Ovary (tissue), 10 donors: ENCODE measurements at places on chromosomes 2 and 18.

GRCh38 chr2:174341995-174342685 is 7.4 kb downstream of the SP9 start:
- no peak for DNase-seq

DNA sequence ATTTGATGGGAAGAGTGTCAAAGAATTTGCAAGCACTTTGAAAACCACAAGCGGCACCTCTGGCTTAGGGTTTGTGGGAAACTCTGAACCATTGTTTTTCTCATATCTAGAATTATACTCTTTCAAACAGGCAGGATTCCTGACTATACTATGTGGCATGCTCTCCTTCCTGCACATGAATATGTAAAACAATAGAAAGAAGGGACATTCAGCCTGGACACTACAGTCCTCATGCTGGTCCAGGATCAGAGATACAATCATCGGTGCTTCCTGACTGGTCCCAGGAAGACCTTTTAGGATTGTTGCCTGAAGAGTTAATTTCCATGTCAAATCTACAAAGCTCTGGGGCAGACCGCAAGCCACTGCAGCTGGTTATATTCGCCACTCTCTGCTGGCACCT is 55.7 kb upstream of the RASGRP3 start:
- DNase-seq = no peak

DNA sequence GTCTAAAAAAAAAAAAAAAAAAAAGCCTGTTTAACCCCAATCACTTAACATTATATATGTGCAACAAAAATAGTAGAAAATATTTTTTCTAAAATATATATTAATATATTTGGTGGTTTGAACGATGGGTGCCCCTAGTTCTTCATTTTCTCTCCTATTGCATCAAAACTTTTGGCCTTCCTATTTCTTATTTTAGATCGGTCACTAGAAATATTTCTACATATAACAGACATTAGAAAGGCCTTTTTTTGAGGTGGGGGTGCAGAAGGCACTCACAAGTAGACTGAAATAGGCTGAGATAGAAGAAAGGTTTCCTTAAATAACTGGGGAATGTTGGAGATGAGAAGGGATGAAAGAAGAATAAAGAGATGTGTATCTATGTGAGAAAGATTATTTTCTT is 49.3 kb upstream of the AP1S3 start:
- no peak for DNase-seq

GRCh38 chr18:47418746-47419145 is 167.3 kb upstream of the SKOR2 start:
- DNase-seq = no peak

GRCh38 chr2:62423883-62424458 is 82.0 kb downstream of the TMEM17 start:
- DNase-seq = no peak

DNA sequence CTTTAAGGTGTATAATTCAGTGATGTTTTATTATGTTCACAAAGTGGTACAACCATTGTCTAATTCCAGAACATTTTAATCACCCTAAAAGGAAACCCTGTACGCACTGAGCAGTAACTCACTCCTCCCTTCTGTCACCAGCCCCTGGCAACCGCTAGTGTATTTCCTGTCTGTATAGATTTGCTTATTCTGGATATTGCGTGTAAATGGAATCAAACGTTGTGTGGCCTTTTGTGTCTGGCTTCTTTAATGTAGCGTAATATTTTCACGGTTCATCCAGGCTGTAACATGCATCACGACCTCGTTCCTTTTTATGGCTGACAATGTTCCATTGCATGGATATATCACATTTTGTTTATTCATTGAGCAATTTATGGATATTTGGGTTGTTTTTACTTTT is 8.3 kb downstream of the ZDBF2 start:
- DNase-seq = no peak

DNA sequence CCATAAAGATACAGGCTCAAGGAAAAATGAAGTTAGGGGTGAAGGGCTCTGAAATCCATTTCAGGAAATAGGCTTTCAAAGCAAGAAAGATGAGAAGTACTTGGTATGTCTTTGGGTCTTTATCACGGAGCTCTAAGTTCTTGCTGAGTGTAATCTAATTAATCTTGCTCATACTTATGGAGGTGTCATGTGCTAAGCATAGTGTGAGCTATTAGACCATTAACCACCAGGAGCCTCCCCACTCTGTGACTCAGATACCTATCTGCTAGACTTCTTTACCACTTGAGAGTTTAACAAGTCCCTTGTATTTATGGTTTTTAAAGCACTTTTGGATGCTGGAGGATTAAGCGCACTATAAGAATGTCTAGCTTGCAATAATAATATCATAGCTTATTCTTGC is 678.7 kb downstream of the EPHA4 start:
- no peak for DNase-seq

DNA sequence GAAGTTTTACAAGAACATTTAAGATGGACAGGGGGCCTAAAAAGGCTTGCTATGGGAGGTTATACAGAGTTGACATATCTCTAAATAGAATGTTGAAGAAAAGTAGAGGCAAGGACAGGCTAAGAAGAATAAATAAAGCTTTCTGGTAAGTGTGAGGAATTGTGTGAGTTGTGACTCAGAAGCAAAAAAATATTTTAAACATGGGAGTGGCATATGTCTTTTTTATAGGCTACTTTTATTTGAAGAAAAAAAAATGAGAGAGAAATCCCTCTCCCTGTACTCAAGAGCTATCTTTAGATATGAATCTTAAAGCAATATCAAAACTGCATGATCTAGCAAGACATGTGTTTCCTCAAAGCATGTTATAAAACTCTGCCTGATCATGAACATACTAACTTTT is 41.1 kb downstream of the RAB3GAP1 start:
- no peak for DNase-seq

GRCh38 chr18:59767732-59768131 is 70.5 kb upstream of the CCBE1 start:
- DNase-seq = no peak

DNA sequence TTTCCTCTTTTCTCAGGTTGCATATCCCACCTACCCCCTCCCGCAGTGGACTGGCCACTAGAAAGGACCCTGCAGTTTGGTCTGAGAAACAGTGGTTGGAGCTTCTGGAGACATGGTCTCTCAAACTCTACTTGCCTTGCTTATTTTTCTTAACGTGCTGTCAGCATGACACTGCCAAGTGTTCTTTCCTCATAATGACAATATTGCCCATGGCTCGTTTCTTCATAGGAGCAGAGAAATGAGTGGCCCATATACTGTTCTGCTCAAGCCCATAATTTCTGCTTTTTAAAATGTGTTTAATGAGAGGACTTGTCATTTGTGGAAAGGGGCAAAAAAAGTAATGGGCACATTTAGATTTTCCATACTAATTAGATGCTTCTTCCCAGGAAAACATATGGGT is 828.7 kb downstream of the BCL11A start:
- no peak for DNase-seq

DNA sequence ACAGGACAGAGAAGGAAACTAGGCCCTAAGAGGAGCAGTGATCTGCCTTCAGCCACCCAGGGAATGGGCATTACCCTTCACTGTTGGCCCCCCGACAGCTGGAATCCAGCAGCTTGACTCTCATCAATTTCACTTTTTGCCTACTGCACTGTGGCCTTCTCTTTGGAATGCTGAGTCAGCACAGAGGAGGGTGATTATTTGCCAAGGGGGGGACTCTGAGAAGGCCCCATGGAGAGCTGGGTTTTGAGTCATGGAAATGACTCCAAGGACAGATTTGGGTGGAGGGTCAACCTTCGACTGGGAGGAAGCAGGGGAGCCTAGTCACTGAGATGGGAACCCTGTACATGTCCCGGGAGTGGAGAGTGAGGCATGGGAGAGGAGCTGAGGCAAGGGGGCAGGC is 38.1 kb upstream of the NTSR2 start:
- no peak for DNase-seq

GRCh38 chr18:35526495-35527059 is 28.8 kb upstream of the INO80C start:
- DNase-seq = peak; percentile 53

GRCh38 chr18:2983296-2983695 is 29.6 kb downstream of the LPIN2 start:
- DNase-seq = no peak

GRCh38 chr2:201257381-201257955 is 2.9 kb upstream of the CASP8 start:
- DNase-seq = no peak

DNA sequence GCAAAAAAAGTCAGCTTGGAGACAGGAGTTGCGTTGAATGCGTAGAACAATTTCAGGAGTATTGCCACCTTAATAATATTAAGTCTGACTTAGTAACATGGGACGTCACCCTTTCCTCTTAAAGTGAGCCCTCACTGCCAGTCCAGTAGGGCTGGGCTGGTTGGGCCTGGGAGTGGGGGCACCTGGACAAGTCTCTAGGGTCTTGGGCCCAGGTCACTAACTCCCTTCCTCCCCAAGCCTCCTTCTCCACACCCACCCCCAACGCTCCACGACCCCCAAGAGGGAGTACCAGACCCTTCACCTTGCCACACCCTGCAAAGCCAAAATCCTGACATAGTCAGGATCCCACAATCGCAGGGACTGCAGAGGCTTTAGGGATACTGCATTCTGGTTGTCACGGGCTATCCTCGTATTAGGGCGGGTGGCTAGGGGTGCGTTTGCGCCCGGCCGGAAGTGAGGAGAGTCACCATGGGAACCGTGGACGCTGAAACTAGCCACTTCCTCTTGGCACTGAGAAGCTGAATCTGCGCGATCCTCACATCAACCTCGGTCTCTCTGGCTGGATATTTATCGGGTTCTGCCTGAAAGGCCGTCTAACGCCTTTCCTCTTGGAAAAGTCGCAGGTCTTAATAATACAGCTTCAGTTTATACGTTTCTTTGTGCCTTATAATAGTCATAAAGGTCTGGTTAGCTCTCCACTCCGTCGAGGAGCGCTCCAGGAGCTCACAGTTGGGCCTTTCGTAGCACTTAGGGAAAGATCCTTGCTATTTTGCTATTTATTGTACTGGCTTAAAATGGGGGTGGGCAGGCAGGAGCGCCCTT is 10.3 kb upstream of the CXXC1 start:
- peak; percentile 69 for DNase-seq

DNA sequence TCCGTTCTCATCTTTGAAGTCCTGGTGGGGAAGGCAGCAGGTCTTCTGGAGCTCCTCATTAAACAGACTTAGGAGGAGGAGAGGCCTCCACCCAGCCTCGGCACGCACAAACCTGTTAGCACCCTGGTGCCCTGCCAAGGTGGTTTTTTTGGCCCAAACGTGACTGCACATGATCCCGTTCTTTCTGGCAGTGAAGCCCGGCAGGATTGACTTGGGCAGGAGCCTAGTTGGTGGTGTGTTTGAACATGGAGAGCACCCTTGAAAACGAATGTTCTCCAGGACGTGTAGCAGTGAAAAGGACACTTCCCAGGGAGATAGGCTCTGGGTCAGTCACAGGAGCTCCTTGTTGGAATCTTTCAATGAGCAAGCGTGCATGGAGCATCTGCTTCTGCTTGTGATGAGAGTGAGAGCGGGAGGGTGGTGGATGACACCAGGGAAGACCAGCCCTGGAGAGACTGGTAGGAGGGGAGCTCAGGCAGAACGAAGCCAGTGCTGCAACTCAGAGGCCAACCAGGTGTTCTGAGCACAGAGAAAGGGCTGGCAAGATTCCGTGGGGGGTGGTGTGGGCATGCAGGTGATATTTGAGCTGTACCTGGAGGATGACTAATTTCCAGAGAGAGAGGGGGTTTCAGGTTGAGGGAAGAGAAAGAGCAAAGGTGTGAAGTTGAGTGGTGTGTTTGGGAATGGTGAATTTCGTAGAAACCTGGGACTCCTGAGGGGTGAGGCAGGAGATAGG is 73.8 kb downstream of the TANC1 start:
- DNase-seq = no peak

DNA sequence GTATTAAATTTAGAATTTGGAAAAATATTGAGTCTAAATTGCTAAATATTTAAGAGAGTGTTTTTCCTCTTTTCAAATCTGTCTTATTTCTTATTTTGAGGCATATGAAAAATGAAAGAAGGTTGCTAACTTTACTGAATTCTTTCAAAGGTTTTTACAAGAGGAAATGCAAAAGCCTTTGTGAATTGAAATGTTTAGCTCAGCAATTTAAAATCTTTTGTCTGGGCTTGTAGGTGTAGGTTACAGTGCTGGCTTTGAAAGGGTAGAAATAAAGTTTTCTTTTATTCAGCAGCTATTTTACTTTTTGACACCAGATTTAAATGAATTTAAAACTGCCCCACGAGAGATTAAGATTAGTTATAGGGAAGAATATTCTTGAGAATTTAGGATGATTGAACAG is 192.0 kb downstream of the CDH7 start:
- no peak for DNase-seq

- DNase-seq = no peak
Measured at GRCh38 chr2:26722328-26722727, 29.8 kb downstream of the KCNK3 start.

- no peak for DNase-seq
Measured at GRCh38 chr2:212154477-212154878, 384.1 kb downstream of the ERBB4 start.

DNA sequence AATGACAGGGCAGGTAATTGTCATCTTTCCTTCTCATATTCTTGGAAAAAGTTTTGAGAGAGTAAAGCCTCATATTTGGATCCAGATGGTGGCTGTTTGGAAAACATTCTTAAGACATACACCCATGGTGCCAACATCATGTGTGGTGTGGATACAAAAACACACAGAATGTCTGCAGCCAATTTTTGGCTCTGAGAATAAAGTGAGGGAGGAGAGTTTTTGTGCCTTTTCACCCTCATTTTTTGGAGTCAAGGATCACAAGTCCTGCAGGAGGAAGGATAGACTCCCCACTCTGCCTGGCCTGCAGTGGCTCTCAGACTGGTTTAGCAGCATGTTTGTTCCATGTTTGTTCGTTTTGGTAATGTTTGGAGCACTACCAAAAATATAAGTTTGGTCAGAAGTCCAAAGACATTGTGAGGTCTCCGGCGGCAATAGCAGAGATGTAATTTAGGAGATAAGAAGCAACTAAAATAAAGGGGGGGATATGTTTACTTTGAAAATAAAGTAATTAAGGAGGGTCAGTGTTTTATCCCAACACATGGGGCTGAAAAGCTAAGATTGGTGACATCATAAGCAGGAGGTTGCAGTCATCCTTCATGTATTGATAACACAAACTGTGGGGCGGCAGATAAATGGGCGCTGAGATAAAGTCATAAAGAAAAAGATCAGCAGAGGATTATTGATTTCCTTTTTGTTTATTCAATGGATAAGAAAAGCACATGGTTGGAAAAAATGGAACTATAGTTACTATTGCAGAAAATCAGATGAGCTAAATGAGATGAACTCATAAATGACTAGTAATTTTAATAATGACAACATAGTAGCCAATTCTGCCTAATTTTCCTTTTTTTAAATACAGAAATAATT is 655 bp downstream of the NOSTRIN start:
- DNase-seq = no peak

DNA sequence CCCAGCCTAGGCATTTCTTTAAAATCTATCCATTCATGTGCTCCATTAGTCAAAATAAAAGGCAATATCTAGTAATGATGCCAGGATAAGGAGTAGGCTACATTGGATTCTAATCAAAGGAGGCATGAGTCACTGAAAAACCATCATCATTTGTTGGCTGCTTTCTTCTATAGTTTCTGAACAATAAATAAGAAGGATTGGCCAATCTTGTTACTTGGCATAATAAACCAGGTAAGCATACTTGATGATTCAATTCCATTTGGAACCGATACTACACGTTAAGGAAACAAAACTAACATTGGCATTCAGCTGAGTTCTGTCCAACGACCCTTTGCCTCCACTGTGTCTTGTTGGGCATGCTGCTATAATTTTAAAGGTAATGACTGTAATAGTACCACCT is 27.2 kb downstream of the ATP8B1 start:
- no peak for DNase-seq
